ENCODE measurements at places on chromosomes 13 and 19.

DNA sequence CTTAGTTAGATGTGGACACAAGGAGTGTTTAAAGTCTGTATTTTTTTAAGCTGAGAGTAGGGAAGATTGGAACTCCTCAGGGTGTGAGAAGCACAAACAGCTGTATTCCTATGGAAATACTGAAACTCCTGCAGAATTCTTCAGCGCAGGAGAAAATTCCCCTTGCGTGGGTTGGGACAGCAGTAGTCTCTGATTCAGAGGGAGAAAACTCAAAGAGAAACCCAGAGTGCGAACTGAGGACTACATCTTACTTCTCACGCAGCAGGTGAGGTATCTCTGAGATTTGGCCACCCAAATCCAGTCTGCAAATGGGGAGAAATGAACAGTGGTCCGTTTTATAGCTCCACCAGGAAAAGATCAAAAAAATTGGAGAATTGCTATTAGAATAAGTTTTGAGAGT is 60.9 kb downstream of the FRY start:
- DNase-seq: no peak

- DNase-seq: no peak
Observed at GRCh38 chr13:50989476-50989875, 79.9 kb downstream of the RNASEH2B start.

DNA sequence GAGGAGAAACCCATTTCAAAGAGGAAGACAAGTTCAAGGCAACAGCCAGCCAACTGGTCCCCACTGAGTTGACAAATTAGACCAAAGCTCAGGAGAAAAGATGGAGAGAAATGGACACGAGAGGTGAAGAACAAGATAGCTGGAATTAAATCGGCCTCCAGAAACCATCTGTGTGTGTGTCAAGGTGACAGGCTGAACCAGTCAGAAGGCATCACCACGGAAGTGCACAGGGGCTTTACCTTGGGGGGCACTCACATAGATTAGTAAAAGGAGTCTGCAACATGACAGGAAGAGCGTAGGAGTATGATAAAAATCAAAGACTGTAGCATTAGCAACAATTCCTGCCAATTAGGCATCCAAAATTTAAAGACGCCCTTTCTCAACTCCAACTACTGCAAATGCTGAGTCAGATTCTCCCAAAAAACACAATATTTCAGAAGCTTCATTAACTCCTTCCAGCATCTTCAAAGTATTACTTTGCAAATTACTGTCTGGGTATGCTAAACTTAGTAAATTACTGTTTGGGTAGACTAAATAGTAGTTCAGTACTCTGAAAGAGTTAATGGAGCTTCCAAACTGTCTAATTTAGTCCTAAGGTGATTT is 66.2 kb downstream of the FOXO1 start:
- no peak for DNase-seq

DNA sequence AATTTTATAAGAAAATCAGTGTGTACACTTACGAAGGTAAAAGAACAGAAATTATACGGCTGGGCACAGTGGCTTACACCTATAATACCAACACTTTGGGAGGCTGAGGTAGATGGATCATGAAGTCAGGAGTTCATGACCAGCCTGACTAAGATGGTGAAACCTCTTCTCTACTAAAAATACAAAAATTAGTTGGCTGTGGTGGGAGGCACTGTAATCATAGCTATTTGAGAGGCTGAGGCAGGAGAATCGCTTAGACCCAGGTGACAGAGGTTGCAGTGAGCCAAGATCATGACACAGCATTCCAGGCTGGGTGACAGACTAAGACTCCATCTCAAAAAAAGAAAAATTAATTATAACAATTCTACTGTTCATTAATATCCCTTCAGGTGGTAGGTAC is 151.9 kb downstream of the ZNF737 start:
- DNase-seq: no peak

DNA sequence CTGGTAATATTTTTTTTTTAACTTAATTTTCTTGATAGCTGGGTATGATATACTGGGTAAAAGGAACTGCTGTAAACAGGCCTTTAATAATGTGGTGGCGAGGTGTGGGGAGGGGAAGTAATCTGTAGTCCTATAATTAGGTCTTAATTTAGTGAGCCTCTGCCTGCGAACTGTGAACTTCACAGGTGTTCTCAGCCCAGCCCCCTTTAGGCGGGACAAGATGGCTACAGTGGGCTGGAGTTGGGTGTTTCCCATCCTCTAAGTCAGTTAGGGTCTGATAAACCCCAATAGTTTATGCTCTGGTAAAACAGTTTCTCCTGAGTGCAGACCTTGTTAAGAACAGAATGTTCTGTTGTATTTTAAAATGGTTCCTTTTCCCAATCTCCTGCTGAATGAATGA is 97.6 kb upstream of the SERP2 start:
- DNase-seq: no peak

DNA sequence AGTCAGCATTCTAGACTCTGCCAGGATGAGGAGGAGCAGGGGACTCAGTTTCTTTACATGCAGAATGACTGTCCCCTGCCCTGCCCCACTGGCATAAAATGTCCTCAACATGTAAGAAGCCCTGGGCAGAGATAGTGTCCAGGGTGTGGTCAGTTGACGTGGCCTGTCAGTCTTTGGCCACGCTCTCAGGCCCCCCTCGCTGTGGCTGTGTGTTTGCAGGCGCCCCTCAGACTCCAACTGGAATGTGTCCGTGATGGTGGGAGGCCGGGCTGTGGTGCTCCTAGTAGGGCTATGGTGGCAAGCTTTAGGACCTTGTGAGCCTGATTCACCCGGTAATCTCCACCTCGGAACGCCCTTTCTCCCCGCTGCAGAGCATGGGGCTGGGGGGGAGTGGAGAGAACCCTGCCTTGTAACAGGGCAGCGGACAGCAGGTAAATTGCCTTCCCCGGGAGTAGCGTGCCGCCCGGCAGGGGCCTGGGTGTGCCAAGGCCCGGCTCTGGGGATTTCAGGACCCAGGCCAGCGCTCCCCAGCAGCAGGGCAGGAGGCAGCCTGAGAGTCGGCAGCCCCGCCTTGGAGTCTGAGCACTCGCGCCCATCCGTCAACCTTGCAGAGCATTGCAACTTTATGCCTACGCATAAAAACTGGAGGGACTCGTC is 62.3 kb downstream of the CHST8 start:
- DNase-seq: no peak

- DNase-seq: no peak
Observed at GRCh38 chr13:33188093-33188882, 97.3 kb downstream of the STARD13 start.

DNA sequence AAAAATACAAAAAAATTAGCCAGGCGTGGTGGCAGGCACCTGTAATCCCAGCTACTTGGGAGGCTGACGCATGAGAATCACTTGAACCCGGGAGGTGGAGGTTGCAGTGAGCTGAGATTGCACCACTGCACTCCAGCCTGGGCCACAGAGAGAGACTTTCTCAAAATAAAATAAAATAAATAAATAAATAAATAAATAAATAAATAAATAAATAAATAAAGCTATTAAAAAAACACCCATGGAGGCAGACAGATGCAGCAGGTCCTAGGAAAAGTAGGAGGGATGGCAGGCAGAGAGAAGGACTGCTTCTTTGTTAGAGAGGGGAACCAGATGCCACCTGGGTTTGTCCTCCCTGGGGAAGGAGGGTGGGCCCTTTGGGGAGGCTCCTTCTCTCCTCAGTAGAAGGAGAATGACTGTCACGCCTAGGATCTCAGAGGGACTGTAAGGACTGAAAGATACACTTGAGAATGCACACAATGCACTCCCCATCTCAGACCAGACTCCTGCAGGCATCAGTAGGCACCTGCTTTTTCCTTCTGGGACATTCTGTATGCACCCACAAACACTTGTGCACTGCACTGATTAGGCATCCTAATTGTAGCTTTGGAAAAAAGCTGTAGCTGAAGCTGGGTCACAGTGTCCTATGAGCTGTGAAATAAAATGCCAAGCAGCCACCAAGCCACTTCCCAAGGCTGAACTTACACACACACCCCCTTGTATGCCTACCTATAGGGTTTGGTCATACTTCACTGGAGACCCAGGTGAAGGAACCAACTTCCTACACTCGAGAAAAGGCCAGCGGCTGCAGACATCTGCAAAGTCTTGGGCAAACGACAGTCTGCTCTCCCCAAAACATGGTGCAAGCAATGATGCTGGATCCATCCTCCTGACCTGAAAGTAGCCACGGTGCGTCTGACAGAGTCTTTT is 18.9 kb upstream of the SLC35E1 start:
- no peak for DNase-seq

DNA sequence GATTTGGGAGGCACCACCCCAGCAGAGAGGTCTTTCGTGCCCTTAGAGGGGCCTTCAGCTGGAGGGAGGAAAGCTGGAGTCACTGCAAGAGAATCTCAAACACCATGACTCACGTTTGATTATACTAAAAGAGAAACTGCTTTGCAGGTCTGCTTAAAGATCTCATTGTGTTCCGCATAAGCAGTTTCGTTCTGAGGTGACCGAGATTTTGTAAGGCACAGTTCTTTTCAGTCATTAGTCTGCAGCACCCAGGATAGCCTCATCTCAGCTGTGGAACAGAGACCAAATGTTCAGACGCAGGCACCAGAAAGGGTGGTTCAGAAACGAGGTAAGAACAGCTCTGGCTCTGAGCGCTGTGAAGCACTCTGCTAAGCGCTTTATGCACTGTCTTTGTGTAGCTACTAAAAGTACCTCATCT is 71.2 kb upstream of the GTF3A start:
- no peak for DNase-seq

GRCh38 chr13:87698268-87698667 is 27.1 kb downstream of the SLITRK5 start:
- DNase-seq: no peak

- no peak for DNase-seq
Observed at GRCh38 chr13:99408703-99409000, 92.6 kb upstream of the TM9SF2 start.

All from NCI-H2029 (cell line).